ENCODE measurements at places on chromosomes 7 and 10.

GRCh38 chr10:26477501-26477900 lies 39.4 kb downstream of the APBB1IP start:
- no peak for DNase-seq

- DNase-seq: no peak
Measured at GRCh38 chr10:89346405-89347254, 18.8 kb downstream of the IFIT3 start.

- DNase-seq: no peak
Measured at GRCh38 chr7:136136906-136137454, 159.8 kb upstream of the MTPN start.

- no peak for DNase-seq
Measured at GRCh38 chr10:125781374-125781773, 5.8 kb upstream of the MMP21 start.

- DNase-seq: no peak
Measured at GRCh38 chr7:104207348-104207730, 474 bp downstream of the ORC5 start.

DNA sequence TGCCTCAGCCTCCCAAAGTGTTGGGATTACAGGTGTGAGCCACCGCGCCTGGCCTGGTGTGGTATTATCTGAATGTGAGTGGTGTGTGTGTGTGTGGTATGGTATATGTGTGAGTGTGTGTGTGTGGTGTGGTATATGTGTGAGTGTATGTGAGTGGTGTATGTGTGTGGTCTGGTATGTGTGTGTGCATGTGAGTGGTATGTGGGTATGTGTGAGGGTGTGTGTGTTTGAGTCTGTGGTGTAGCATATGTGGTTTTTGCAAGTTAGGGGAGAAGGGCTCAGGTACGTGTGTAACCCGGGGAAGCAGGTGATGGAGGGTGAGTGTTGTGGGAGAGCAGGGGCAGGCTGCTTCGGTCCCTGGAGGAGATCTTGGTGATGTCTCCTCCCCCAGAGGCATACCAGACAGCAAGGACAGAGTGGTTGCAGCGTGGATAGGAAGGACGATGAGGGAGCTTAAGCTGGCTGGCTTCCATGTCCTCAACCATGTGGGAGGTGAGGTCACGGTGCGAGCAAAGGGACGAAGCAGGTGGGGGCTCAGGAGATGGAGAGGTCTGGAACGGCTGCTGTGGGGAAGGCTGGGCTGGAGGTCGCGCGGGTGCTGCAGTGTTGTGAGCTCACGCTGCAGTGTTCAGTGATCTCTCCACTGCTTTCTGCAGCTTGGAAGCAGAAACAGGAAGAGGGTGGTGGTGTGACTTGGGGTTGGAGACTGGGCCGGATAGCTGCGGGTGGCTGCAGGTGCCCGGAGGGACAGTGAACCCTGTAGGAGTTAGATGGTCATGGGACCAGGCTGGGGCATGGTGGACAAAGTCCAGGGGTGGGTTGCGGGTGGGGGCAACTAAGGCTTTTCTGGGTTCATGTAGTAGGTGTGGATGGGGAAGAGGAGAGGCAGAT lies 5.0 kb downstream of the ZYX start:
- DNase-seq: no peak

- no peak for DNase-seq
Measured at GRCh38 chr7:156376317-156376716, 264.3 kb upstream of the RNF32 start.

DNA sequence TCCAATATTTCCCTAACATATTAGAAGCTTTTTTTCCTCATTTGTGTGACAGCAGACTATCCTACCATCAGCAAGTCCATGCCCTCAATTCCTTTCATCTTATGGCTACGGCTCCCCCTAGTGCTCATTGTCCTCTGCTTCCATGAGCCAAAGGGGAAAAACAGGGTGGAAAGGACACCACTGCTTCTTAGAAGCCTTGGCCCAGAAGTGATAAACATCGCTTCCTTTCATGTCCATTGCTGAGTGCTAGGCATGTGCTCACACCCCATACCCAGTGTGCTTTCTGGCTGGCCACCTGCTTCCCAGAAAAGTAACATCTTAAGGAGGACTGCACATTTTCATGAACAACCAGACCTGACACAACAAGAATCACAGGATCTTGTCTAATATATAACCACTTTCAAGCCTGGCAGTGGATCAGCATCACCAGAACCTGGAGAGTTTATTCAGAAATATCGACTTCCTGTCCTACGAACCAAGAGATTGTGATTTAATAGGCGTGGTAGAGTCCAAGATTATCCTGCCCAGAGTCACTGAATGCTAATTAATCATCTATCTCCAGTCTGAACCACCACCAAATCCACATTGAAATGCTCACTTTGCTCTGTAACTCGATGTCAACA lies 650.5 kb upstream of the SORCS1 start:
- DNase-seq: no peak

GRCh38 chr10:127695431-127695830 lies 41.6 kb upstream of the FOXI2 start:
- no peak for DNase-seq

DNA sequence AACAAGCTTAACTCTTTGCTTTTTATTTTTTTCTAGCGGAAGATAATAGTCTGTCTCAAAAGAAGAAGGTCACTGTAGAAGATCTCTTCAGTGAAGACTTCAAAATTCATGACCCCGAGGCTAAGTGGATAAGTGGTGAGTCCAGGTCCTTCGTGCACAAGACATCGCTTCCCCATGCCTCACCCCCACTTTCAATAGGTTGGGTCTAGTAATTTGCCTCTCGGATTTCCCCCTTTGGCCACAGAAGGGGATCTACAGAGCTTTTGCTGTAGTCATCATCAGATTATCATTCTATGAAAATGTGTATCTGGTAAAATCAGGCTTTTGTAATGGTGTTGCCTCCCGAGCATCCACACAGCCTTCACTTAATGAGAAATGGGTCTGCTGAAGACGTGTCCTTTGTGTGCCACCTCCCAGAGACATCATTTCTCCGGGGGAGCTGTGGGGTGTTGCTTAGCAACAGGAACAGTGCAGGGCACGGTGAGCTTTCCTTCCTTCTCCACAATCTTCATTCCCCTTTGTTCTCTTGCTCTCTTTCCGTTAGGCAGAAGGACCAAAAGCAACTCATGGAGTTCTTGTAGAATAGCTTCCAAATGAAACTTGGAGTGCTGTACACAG lies 422.8 kb downstream of the DPP6 start:
- no peak for DNase-seq

- no peak for DNase-seq
Measured at GRCh38 chr10:72800000-72800740, 93.4 kb upstream of the OIT3 start.

DNA sequence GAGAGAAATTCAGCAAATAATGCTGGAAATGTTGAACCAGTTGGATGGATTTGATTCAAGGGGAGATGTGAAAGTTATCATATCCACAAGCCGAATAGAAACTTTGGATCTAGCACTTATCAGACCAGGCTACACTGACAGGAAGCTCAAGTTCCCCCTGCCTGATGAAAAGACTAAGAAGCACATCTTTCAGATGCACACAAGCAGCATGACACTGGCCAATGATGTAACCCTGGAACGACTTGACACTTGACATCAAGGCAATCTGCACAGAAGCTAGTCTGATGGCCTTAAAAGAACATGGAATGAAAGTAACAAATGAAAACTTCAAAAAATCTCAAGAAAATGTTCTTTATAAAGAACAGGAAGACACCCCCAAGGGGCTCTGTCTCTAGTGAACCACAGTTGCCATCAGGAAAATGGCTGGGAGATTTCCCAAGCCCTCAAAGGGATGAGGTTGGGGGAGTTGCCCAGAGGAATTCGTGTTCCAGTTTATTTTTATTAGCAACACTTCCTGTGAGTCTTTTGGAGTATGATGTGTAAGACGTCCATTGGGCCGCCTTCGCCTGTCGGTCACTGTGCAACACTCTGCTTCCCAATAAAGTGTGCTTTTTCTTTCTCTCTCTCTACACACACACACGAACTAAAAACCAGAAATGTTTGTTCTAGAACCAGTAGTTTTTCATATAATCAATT lies 200.0 kb downstream of the HIBADH start:
- no peak for DNase-seq

DNA sequence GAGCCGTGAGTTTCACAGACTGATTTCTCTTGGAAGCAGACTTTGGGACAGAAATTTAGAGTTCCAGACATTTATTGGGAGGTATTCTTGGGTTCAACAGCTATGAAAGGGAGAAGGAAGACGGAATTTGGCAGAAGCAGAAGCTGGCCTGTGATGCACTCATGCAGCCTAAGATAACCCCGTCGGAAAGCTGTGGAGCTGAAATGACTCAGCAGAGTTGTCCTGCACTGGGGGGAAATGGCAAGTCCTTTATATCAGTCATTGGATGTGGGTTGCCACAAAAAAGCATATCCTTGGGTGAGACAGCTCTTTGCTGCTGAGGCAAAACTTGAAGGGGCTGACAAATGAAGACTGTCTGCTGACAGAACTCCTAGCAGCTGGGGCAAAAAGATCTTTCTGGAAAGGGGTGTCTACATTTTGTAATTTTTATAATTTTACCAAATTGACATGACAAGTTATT lies 11.5 kb upstream of the MICU1 start:
- DNase-seq: no peak

DNA sequence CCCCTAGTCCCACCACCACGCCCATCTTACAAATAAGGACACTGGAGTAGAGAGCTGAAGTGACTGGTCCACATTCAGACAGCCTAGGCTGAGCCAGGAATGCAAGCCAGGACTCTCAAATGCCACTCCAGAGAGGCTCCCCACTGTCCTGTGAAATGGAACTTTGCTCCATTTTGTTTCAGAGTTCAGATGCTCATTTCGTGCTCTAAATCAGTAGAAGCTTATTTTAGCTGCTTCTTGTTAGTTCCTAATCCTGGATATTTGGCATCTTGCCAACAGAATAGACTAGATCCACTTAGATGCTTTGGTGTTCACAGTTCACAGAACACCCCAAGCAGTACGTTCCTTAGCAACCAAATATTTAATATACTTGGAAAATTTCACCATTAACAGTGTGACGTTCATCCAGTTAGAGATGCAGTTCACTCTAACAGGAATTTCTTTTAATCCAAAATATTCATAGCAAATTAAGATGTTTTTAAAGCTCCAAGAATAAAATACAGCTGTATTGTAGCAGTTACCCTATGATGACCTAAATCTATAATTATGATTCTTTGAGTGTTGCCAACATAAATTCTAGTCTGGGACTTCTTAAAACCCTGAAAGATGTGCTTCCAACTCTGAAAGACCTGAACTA lies 7.3 kb downstream of the MMP21 start:
- DNase-seq: no peak

DNA sequence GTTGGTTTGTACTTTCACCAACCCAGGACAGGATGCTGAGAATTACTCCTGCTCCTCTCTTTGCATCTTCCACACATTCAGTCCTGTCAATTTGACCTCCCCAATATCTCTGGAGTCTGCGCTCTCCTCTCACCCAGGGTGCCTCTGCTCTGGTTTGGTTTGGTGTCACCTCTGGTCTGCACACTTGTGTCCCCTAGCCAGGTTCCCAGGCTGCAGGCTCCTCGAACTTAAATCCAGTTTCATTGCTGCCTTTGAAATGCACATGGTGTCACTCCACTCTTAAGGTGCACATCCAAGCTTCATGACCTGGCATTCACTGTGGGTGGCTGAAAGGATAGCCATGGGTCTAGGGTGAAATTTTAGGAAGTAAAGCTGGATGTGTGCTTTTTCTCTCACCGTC lies 271.6 kb downstream of the RPS24 start:
- DNase-seq: no peak

- DNase-seq: no peak
Measured at GRCh38 chr7:27099453-27100370, 2.8 kb downstream of the HOXA2 start.

Measured in activated T-cell treated with anti-CD3 and anti-CD28 coated beads for 4 hours (primary cell).